Activated CD4-positive, CD25-positive, alpha-beta regulatory T cell treated with anti-CD3 and anti-CD28 coated beads, Interleukin-2, amount 50 U/mL, for 16 hours (primary cell): ENCODE measurements at places on chromosomes 7 and 10.

GRCh38 chr7:2497500-2498336, 21.5 kb upstream of the GRIFIN start:
- DNase-seq, result no peak

DNA sequence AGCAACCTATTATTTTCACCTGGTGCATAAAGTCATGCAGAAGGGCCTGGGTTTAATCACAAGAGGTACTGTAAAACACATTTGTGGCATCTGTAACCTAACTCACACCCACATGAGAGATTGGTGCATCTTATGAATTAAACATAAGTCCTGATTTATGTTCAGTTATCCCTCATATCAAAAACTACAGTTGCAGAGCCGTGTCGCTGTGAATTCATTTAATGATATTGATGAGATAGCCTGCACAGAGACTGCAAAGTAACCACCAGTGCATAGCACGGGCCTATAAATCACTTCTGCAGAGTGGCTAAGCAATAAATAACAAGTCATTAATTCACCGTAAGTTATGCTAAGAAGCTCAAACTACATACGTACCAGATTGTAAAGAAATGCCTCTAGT, 178.2 kb downstream of the RELN start:
- DNase-seq, result no peak

DNA sequence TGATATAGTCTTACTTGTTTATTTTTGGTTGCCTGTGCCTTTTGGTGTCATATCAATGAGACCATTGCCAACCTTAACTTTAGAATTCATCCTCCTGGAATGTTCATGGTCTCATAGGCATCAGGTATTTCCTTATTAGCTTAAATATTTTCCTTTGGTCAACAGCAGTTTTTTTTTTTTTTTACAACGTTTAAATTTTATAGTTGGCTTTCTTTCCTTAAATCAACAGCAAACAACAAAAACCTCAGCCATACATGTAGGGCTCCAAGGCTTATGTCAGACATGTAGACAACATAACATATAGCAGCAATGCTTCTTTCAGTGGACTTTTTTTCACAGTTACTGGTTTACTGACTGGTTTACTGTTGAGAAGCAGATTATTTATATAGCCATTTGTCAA, 22.7 kb downstream of the ENTPD7 start:
- no peak for DNase-seq

DNA sequence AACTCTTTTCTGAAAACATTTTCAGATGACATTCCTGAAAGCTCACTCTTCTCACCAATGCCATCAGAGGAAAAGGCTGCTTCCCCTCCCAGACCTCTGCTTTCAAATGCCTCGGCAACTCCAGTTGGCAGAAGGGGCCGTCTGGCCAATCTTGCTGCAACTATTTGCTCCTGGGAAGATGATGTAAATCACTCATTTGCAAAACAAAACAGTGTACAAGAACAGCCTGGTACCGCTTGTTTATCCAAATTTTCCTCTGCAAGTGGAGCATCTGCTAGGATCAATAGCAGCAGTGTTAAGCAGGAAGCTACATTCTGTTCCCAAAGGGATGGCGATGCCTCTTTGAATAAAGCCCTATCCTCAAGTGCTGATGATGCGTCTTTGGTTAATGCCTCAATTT, 16.5 kb downstream of the ANLN start:
- no peak for DNase-seq

GRCh38 chr7:92340016-92340415, 94.2 kb downstream of the ANKIB1 start:
- no peak for DNase-seq

GRCh38 chr10:49519717-49520116, 19.2 kb downstream of the ERCC6 start:
- no peak for DNase-seq

DNA sequence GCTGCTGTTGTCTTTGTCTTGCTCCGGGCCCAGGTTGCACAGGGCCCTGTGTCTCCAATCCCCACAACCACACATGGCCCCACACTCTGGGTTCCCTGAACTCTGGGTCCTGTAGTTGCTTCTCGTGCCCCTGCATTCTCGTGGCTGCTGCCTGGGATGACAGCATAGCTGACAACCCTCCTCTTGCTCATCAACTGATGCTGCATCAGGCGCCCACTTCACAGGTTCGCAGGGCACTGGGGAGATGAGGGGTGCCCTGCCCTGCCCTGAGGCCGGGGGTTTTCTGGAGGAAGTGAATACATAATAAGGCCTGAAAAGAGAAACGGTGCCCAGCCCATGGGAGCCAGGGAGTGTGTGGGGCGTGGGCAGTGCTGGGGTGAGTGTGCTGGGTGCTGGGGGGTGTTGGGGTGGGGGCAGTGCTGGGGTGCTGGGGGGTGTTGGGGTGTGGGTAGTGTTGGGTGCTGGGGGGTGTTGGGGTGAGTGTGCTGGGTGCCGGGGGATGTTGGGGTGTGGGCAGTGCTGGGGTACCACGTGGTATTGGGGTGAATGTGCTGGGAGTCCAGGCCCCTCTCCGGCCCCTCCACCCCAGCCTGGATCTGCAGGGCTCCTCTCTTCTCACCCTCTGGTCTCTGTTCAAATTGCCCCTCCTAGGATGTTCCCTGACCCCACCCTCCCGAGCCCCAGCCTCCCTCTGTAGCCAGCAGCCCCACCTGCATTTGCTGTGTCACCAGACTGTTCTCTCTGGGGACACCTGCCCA, 2.0 kb upstream of the MTG1 start:
- no peak for DNase-seq
